ENCODE measurements at places on chromosomes 1 and 21. TPM values are rescaled to one million over a fixed set of nuclear protein-coding genes. Genes with fewer than 3 reads are reported as not detected.

JAM2 gene
- 6.9 TPM for total RNA-seq

KIF26B gene
- 25.8 TPM for total RNA-seq

AGT gene
- total RNA-seq: 2.7 TPM

LCE3E gene
- not detected for total RNA-seq

OLFML2B gene
- 3.4 TPM for total RNA-seq

GJA8 gene
- not detected for total RNA-seq

RAB3B gene
- total RNA-seq: 7.0 TPM

RBM34 gene
- total RNA-seq: 69.4 TPM

CLCA1 gene
- not detected for total RNA-seq

HJV gene
- total RNA-seq: not detected

MROH7 gene
- total RNA-seq: 0.92 TPM

KCND3 gene
- 0.57 TPM for total RNA-seq

AIRE gene
- total RNA-seq: 0.09 TPM

COL8A2 gene
- 2.0 TPM for total RNA-seq

FAM177B gene
- total RNA-seq: not detected

ZMYND12 gene
- 0.28 TPM for total RNA-seq

RBM11 gene
- total RNA-seq: not detected

NKAIN1 gene
- 0.09 TPM for total RNA-seq

IFNGR2 gene
- 51.2 TPM for total RNA-seq

CYB5RL gene
- total RNA-seq: 4.1 TPM

SLC37A1 gene
- 1.8 TPM for total RNA-seq

ATP1A4 gene
- total RNA-seq: not detected

OR2M3 gene
- not detected for total RNA-seq

G0S2 gene
- 55.8 TPM for total RNA-seq

C21orf91 gene
- 4.3 TPM for total RNA-seq

ELF3 gene
- total RNA-seq: 0.18 TPM

TFF2 gene
- total RNA-seq: not detected

MX1 gene
- total RNA-seq: 14.6 TPM

BCAN gene
- total RNA-seq: not detected

ANXA9 gene
- total RNA-seq: 0.28 TPM

TTC39A gene
- 0.74 TPM for total RNA-seq

GNAT2 gene
- total RNA-seq: 0.28 TPM

PRKAA2 gene
- 2.2 TPM for total RNA-seq

MTF1 gene
- 2.3 TPM for total RNA-seq

LYPD8 gene
- total RNA-seq: 0.14 TPM

DCST1 gene
- total RNA-seq: not detected

OR2T1 gene
- not detected for total RNA-seq

ADAMTS1 gene
- total RNA-seq: 480 TPM

PEX10 gene
- 26.8 TPM for total RNA-seq

LCE1F gene
- total RNA-seq: not detected

ATP1A2 gene
- total RNA-seq: 0.65 TPM

RGS5 gene
- total RNA-seq: 4.0 TPM

FCRL4 gene
- not detected for total RNA-seq

KIF14 gene
- total RNA-seq: 1.2 TPM

FAM110D gene
- not detected for total RNA-seq

ADCY10 gene
- total RNA-seq: under 0.01 TPM

USH2A gene
- under 0.01 TPM for total RNA-seq

FCRL5 gene
- total RNA-seq: not detected

ASB17 gene
- total RNA-seq: not detected

GPX7 gene
- total RNA-seq: 43.0 TPM
